MCF 10A (cell line): ENCODE measurements at places on chromosomes 7 and 10.

DNA sequence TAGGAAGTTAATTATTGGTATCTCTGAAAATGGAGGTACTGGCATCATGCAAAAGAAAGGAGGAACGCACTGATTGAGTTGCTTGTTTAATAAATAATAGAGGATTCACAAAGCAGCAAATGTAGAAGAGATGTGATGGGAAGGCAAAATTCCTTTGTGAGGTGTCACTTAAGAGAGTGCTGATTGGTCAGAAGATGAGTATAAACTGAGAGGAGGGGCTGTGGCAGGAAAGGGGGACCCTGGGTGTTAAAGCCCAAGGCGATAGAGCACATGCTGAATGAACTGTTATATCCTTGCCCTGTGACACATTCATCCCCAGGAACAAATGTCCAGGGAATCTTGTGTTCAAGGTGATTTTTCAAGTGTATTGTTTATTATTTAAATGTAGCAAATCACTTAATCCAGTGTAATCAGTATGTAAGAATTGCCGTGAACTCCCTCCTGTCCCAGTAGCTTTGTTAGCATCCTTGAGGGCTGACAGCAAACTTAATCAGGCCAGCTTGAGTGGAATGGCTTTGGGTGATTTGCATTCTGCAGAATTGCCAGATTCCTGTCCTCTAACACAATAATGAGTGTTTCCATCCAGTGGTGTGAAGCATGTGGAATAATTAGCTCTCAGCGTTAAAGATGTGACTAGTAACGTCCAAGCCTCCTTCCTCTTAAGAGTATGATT, 111.9 kb downstream of the CHN2 start:
- no peak for DNase-seq

GRCh38 chr7:148790131-148790726, 91.5 kb downstream of the CUL1 start:
- DNase-seq: no peak

DNA sequence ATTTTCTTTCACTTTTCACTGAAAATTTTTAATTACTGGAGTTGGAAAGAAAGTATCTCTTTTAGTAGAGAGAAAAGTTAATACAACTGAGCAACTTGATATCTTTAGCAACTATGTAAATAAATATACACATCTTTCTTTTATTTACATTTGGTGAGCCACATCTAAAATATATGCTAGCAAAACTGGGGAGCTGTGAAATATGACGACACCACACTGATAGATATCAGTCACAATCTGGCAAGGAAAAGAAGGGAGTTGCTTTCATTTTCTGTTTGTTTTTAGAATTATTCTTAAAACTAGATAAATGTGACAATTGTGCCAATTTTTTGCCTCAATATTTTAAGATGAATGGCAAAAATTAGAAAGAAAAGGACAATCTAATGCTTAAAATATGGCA, 2.7 kb upstream of the ZNF804B start:
- no peak for DNase-seq

- DNase-seq: no peak
Measured at GRCh38 chr7:2737771-2738540, 50.0 kb downstream of the AMZ1 start.

GRCh38 chr7:23343806-23344475, 44.8 kb downstream of the MALSU1 start:
- no peak for DNase-seq

DNA sequence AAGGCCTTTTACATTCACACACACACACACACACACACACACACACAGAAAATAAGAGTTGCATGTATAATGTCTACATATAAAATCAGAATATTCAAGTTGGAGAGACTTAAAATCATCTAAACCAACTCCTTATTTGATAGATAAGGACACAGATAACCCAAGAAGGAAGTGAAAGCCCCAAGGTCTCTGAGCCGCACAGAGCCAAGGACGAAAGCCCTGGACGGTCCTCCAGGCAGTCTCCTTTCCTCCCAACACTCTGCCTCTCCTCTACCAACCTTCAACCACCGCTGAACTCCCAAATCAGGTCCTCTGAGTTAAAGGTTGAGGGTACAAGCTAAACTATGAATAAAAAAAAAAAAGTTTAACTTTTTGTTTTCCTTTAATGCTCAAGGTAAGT, 28.2 kb downstream of the UBE2H start:
- DNase-seq: no peak

DNA sequence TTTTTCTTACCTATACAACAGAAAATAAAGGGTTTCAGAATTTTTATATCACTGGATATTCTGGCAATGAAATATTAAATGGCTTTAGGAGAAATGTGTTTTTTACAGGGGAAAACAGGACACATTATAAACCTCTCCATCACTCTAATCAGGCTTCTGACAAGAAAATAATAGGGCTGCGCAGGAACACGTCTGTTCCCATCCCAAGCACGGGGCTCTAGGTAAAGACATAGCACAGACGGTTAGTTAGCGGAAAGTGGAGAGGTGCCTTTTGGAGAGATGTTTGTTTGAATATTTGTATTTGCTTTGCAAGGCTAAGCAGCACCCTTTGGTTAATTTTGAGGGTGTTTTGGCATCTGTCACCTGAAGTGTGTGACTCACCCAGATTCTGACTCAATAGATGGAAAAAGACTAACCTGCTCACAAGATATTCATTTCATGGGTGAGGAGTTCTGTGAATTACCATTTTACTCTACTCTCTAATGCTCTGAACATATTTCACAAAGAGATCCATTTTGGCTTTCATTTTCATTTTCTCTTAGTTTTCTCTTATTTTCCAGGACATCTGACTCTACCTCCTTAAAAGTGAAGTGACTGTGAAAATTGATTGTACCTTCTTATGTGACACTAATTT, 174.5 kb upstream of the AKR1E2 start:
- peak; percentile 44 for DNase-seq

DNA sequence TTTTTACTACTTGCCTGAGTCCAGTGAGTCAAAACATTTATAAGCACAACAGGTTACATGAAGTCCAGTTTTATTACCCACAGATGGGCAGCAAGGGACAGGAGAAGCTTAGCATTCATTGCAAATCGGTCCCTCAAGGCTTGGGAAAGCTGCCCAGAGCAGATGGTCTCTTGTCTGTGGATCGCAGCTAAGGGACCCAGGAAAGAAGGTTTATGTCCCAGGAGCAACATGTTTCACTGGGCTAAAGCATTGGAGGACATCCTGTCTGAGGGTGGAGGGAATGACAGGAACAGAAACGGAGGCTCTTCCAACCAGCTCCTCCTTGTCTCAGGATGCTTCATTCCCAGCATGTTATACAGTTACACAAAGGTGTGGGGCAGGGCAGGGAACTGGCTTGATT, 39.3 kb downstream of the TRIM24 start:
- DNase-seq: no peak

DNA sequence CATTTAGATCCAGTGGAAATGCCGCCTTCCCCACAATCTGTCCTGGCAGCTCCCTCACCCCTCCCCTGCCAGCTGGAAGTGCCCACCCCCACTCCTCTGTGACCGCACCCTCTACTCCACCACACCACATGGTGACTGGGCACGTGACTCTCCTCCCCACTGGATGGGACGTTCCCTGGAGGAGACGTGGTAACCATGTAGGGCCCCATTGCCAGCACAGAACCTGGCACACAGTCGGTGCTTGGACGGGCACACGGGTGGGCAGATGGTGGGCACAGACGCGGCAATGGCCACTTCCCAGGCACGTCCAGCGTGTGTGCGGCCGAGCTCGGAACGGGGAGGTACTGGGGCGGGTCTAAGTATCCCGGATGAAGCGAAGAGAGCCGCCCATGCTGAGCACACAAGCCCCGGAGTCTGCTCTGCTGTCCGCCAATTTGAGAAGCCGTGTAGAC, 245.6 kb downstream of the MAD1L1 start:
- no peak for DNase-seq

GRCh38 chr10:13775786-13776775, 189.3 kb downstream of the PRPF18 start:
- DNase-seq: peak; percentile 49

- DNase-seq: peak; percentile 15
Measured at GRCh38 chr10:24897326-24897926, 55.0 kb downstream of the PRTFDC1 start.

DNA sequence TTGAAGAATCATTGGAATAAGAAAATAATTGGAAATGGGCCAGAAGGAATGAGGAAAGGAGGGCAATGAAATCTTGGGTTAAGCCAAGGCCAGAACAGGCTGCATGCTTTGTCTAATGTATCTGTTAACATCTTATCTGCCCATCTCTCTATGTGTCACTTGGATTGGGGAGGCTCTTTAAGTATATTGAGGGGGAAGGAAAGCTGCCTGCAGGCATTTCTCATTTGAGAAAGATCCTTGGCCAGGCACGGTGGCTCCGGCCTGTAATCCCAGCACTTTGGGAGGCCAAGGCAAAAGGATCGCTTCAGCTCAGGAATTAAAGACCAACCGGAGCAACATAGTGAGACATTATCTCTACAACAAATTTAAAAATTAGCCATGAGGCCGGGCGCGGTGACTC, 14.3 kb downstream of the PCBD1 start:
- DNase-seq: no peak

DNA sequence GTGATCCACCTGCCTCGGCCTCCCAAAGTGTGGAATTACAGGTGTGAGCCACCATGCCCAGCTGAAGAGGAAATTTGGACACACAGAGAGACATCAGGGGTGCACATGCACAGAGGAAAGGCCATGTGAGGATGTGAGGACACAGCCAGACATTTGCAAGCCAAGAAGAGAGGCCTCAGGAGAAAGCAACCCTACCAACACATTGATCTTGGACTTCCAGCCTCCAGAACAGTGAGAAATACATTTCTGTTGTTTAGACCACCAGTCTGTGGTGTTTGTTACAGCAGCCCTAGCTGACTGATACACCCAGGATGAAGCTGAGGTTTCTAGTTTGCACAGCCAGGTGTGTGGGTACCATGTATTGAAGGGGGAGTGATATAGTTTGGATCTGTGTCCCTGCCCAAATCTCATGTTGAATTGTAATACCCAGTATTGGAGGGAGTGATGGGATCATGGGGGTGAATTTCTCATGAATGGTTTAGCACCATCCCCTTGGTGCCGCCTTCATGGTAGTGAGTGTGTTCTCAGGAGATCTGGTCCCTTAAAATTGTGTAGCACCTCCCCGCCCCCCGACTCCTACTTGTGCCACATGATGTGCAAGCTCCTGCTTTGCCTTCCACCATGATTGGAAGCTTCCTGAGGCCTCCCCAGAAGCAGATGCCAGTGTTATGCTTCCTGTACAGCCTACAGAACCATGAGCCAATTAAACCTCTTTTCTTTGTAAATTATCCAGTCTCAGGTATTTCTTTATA, 64.7 kb upstream of the DUSP5 start:
- DNase-seq: no peak

DNA sequence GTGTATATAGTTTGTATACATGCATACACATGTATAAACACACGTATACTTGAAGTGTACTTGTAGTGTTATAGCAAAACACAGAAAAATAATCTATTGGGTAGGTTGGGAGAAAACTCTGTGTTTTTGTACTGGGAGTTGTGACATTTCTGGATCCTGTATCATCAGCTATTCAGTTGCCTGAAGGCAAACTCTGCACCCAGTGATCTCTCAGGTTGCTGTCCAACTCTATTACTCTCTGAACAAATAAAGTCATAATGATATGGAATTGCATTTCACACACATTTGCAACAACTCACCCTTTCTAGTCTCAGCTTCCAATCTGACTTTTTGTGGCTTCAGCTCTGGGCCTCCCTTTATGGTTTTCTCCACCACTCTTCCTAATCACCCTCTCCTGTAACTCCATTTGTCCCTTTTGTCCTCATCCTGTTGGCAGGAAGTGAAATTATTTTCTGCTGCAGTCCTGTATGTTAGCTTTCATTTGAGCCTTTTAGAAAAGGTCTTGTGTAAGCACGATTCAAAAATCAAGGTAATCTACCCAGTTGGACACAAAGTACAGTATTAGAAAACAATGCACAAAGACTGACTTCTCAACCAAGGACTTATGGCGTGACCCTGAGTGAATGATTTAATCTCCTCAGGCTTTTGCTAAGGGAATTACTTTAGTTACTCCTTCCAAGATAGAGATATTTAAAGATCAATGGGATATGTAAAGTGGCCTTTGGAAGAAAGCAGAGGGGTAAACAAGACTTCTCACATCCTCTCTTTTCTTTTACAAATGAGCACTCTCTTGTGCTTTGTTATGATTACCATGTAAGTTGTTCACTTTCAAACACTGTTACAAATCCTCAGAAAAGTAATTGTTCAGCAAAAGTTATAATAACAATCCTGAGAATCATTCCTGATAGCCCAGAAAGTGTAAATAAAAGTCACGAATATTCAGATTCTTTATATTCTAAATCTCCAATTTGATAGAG, 249.1 kb downstream of the KCND2 start:
- no peak for DNase-seq

DNA sequence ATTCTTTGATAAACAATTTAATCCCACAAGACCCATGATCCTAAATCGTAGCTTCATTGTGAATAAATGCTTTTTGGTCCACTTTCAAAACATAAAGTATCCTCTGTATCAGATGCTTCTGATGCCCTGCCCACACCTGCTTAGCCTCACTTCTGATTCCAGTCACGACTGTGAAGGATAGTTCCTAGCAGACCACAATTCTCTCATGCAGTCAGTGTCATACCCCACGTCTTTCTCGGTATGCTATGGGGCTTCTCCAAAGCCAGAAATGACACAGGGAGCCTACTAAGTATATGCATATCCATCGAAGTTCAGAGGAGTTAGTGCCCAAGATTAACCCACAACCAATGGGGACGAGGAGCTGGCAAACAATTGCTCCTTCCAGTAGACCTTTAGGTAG, 27.6 kb upstream of the CTNNA3 start:
- DNase-seq: no peak

GRCh38 chr7:112157072-112157471, 49.1 kb downstream of the DOCK4 start:
- peak; percentile 41 for DNase-seq
